ENCODE measurements at places on chromosomes 5 and 9. TPM values are rescaled to one million over a fixed set of nuclear protein-coding genes. Genes with fewer than 3 reads are reported as not detected.

Gene ZFP37
- total RNA-seq: 7.9 TPM

Gene MRPL22
- total RNA-seq: 10.4 TPM

Gene FLT4
- total RNA-seq: 0.48 TPM

Gene ABO
- total RNA-seq: 0.48 TPM

Gene EPB41L4B
- 5.3 TPM for total RNA-seq

Gene TMEM171
- 1.7 TPM for total RNA-seq

Gene PCDHB14
- total RNA-seq: 12.3 TPM

Gene EGFL7
- total RNA-seq: 49.4 TPM

Gene GRXCR2
- total RNA-seq: not detected
